Activated T-helper 9 cell treated with anti-CD3 and anti-CD28 coated beads, Interleukin-2, amount 50 U/mL, for 16 hours (primary cell): ENCODE measurements at places on chromosomes 1 and 21.

DNA sequence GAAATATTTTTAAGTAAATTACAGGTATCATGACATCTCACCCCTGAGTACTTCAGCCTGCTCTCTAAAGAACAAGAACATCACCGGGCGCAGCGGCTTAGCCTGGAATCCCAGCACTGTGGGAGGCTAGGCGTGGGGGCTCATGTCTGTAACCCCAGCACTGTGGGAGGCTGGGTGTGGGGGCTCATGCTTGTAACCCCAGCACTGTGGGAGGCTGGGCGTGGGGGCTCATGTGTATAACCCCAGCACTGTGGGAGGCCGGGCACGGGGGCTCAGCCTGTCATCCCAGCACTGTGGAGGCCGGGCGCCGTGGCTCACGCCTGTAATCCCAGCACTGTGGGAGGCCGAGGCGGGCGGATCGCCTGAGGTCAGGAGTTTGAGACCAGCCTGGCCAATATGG, 7.7 kb upstream of the CDK11B start:
- no peak for DNase-seq

- no peak for DNase-seq
These were observed 32.6 kb downstream of the NIBAN1 start for GRCh38 chr1:184941735-184942134.

DNA sequence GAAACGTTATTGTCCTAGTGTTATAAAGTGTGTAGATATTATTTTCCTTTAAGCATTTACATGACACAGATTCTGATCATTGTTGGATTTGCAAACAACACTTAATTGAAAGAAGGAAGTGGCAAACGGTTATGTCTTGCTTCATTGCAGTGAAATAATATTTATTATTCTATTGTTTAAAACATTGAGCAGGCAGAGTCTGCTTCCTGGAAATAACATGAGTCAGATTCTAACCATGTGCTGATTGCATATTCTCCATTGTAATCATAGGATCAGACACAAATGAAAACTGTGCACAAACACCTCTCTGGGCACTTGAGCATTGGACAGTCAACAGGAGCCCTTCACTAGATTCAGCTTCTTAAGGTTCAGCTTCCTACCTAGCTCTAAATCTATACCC, 46.8 kb upstream of the USP25 start:
- DNase-seq = no peak

DNA sequence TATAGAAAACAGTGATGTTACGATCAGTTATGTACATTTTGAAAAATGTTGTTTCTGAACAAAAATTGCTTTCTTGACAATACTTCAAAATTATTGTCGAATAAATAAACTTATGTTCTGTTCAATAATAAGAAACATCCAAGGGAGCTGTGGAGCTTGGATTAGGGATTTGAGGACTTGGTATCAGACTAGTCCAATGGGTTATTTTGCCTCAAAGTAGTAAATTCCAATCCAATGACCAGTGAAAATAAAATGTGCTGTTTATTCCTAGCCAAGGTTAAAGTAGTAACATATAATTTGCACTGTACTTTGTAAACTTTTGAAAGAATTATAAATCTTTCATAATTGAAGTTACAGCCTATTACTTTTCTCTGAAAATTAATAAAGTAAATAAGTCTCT, 79.1 kb upstream of the IVNS1ABP start:
- no peak for DNase-seq

DNA sequence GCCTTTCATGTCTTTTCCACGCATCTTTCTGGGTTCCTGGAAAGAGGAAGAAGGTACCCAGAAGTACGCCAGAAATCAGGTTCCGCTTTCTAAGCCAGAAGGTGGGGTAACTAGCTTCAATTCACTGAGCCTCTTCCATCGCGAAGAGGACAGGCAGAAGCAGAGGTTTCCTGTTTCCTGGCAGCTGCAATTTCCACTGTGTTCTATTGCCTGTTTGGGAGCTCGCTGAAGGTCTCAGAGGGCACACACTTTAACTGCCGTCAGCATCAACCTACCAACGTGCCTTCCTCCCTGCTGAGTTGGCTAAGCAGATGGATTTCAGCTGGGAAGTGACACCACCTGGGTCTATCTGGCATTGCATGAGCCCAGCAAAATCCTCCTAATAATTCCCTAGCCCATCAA, 10.0 kb downstream of the NCF2 start:
- no peak for DNase-seq

GRCh38 chr1:172411791-172412338, 8.6 kb upstream of the C1orf105 start:
- DNase-seq = no peak

DNA sequence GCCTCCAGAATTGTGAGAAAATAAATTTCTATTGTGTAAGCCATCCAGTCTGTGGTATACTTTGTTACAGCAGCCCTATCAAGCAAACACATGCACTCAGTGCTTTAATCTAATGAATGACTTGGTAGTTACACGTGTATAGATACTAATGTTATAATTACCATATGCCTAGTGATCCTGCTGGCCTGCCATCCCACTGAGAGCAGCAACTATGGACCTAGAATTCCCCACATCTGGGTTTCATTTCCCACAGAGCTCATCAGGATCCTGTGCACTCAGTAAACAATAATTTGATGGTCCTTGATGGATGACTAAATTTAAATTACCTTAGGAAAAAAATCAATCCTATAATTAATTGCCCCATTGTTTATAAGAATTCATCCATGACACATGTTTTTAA, 86.5 kb upstream of the RGS1 start:
- no peak for DNase-seq

GRCh38 chr1:43558346-43558841, 27.7 kb downstream of the PTPRF start:
- no peak for DNase-seq

DNA sequence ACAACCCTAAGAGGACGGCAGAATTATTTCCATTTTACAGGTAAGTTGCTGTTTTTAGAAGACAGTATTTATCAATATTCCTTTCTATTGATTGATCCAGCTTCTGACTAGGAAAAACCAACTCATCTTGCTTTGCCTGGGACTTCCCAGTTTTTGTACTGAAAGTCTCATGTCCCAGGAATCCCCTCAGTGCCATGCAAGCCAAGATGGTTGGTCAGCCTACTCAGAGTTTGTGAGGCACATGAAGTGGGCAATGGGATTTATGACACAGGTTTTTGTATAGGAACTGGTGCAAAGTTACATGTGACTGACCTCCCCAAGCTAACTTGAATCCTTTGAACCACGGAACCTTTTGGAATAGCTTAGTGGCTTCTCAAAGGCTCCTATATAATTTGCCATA, 45.5 kb downstream of the GNG12 start:
- no peak for DNase-seq

- no peak for DNase-seq
These were observed 46.3 kb upstream of the PRDX6 start for GRCh38 chr1:173430677-173431303.
